Central memory CD4-positive, alpha-beta T cell (primary cell): ENCODE measurements at places on chromosomes 12 and 14.

- DNase-seq: no peak
Measured at GRCh38 chr12:40313928-40314327, 89.1 kb downstream of the LRRK2 start.

DNA sequence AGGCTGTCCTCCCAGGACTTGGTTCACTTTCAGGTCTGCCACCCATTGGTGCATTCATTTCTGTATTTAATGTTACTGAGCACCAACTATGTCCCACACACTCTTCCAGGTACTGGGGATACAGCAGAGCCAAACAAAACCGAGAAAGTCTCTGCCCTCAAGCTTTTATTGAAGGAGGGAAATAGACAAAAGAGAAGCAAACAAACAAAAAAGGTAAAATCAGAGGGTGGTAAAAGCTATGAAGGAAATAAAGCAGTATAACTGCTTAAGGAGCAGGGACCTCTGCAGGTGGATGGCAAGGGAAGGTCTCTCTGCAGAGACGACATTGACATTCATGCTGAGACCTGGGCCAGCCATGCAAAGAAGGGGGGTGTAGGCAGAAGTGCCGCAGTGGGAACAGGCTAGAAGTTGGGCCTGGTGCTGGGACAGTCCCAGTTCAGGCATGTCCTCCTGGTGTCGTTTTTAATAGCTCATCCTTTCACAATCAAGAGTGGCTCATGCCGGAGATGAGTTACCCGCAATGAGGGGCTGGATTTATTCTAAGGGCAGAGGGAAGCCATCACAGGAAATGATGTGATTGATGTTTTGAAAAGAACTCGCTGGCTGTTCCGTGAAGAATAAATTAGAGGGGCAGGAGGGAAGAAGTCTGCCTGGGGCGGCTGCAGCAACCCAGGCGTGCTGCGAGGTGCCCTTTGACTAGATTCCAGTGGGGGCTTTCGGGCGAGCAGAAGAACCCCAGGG is 72.8 kb downstream of the IRF2BPL start:
- peak; percentile 82 for DNase-seq

DNA sequence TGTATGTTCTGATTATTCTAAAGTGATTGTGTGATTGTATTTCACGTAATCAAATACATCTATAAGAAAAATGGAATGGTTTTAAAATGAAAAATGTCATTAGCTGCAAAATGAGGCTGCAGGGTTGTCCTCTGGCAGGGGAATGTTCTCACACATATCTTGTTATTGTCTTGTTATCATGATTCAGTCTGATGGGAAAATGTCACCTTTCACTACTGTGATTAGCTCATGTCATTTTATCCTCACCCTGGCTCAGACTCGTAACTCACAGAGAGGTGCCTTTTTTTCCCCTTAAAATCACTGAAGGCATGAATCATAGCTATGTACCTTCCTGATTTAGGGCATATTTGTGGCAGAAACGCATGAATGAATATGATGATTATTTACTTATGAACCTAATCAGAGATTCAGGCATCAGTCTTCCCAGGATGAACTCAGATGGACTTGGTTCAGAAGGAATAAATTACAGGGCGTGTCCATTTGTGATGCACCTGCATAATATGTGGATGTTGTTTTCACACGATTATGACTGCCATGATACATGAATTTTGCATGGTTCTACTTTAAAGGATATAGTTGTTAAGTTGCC is 1339.2 kb downstream of the AACS start:
- DNase-seq: no peak

DNA sequence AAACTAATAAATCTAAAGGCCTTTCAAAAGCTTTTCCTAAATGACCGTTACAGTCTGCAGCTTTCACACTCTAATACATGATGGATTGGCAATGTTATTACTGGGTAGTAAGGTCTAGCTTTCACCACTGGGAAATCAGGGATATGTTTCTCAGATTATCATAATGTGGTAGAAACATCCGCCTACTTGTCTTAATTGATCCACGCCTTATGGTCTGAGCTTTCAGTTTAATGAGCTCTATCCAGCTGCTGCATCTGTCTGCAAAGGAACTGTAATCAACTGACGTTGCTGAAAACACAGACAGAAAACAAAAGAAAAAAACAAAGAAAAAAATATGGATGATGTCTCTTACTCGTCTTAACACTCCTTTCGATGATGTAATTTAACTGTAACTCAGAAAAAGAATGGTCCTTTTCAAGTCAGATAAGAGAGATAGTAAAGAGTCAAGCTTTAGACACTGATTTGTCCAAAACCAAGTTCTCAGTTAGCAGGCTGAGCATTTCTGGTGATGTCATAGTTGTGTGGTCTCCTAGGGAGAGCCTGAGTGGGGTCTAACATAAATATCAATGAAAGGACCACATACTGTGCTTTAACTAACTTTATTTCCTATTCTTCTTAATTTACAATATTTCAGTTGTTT is 85.9 kb downstream of the C2CD5 start:
- no peak for DNase-seq

GRCh38 chr14:88289234-88289633 is 33.8 kb downstream of the KCNK10 start:
- no peak for DNase-seq

DNA sequence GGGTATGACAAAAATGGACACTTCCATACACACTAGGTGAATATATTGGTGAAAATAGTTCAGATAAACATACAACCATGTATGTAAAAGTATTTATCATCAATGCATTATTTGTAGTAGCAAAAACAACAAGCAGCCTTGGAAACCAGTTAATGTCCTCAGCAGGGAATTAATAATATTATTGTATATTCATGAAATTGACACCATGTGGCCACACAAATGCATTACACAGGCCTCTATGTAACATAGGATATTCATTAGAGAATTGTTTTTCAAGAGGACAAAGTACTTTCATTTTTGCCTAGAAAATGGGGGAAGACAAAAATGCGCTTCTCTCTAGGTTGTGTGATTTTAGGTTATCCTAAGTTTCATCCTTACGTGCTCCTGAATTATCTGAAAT is 24.3 kb downstream of the SPRING1 start:
- no peak for DNase-seq

DNA sequence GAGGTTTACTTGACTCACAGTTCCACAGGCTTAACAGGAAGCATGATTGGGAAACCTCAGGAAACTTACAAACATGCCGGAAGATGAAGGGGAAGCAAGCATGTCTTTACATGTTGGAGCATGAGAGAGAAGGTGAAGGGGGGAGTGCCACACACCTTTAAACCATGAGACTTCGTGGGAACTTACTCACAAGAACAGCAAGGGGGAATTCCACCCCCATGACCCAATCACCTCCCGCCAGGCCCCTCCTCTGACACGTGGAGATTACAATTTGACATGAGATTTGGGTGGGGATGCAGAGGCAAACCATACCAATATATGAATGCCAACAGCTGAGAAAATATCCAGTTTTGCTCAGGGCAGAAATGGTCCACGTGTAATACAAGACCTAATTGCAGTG is 518.6 kb downstream of the VRK1 start:
- no peak for DNase-seq

DNA sequence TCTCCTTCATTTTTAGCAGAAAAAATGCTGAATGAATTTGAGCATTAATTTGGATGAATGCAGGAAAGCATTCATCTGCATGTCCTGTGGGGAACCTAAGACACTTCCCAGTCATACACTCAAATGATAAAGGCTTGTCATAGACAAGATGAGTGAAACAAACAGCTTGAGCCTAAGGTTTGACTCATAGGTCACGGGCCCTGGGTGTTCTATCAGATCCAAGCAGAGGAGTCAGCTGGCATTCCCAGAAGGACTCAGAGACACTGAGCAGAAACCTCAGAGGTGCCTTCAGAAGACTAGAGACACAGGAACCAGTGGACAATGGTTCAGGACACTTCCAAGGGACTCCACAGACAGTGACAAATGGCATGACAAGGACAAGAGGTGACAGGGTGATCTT is 183.9 kb downstream of the NTF3 start:
- no peak for DNase-seq

GRCh38 chr14:57403521-57403864 is 13.1 kb downstream of the NAA30 start:
- no peak for DNase-seq

DNA sequence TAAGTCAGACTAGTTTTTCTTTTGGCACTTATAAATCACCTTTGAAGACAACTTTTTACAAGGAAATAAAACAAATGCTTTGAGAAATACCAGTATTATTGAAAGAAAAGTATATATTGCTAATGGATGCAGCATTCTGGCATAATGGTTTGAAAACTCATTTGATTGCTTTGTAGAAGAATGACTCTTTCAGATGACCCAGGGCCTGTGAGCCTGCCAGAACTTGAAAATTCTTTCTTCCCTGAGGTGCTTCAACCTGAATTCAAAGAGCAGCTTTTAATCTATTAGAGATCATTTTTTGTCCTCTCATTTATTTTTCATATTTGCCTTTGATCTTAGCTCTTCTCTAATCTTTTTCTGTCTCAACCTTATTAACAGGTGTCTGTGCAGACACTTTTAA is 87.4 kb downstream of the LRRK2 start:
- DNase-seq: no peak

- DNase-seq: no peak
Measured at GRCh38 chr14:74549588-74549987, 56.0 kb downstream of the ISCA2 start.

GRCh38 chr14:68598621-68599447 is 194.0 kb downstream of the ZFP36L1 start:
- no peak for DNase-seq

DNA sequence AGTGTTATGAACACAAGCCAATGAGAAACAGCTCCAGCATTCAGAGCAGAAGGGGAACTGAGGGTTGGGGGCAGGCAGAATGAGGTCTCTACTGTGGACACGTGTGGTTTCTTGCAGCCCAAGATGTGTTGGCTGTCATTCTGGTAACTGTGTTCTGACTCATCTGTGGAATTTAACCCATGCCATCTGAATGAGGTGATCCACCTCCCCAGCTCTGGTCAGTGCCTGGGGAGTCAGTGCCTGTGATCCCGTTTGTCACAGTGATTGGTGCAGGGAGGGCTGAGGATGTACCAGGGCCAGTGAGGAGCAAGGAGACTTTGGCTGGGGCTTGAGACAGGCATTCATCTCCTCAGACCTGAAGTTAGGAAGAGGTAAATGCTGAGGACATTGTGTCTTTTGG is 216.8 kb downstream of the MSRB3 start:
- DNase-seq: no peak

DNA sequence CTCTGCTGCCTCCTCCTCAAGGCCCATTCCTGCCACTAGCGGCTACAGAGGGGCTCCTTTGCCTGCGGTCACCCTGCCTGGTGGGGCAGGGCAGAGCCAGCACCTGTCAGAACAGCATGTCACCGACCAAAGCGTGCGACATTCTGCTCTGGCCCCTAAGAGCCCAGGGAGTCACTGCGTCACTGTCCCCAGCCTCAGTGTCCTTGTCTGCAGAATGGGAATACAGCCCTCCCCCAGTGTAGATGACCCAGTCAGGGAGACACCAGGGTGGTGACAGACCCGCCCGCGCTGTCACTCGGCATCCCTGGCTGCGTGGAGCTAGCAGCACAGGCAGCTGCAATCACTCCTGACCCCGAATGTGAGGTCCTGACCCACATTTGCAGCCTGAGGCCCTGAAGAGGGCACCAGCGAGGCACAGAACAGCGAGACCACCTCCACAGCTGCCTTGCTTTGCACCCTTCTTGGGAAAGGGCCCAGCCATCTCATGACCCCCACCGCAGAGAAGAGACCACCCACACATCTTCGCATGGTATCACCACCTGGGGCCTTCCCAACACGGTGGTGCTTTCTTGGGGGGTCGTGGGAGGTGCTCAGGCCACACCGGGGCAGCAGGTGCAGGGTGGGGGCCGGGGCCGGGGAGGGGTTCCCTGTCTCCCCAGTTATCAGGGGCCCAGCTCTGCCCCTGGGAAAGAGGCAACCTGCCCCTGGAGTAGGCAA is 2.5 kb downstream of the AHNAK2 start:
- DNase-seq: no peak

DNA sequence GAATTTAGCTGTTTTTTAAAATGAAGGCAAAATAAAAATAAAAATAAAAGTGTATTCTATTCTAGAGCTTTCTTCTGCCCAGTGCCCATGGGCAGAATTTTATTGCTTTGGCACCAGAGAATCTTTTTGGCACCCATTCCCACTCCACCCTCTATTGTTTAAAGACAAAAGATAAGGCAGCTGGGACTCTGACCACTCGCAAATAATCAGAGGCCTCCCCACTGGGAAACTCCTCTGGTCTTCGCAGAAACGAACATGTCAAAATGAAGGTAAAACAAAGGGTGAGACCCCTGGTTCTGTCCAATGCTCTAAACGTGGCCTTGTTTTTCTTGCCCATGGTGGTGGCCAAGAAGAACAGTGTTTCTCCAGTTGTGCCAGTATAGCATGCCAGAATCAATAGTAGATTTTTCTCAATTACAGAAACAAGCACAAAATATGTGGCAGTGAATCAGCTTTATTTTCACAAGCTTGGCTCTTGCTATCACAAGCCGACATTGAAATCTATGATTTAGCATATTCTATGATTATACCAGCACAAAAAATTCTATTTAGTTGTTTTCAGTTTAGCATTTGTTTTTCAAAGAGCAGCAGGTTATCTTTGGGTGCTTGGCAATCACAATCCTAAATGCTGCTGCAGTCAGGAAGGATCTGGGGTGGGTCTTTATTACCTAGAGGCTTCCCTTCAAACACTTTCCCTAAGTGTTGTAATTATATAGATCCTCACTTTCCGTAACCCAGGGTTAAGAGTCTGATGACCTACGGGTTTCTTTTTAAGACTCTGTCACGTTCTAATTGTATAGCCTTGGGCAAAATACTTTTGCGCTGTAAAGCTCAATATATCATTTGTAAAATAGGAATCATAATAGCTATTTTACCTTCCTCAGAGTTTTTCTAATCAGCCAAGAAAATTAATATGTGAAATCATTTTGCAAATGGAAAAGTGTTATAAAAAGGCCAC is 50.5 kb downstream of the KITLG start:
- DNase-seq: no peak

DNA sequence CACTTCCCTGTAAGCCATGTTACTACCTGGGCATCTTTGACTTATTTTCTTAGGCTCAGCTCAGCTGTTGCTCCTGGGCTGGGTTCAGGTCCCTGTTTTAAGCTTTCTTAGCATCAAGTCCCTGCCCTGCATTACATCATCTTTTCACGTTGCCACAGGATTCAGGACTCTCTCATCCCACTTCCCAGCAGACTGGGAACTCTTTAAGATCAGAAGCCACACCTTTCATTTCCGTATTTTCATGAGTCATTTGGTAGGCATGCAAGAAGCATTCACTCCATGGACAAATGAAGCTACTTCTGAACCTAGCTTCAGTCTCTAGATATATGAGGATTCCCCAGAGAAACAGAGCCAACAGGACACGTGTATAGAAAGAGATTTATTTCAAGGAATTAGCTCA is 726.8 kb downstream of the VRK1 start:
- no peak for DNase-seq
